Activated effector memory CD4-positive, alpha-beta T cell treated with anti-CD3 and anti-CD28 coated beads, Interleukin-2, amount 50 U/mL, for 16 hours (primary cell): ENCODE measurements at places on chromosomes 7 and 10.

- no peak for DNase-seq
Measured at GRCh38 chr10:90999512-91000172, 78.8 kb upstream of the ANKRD1 start.

DNA sequence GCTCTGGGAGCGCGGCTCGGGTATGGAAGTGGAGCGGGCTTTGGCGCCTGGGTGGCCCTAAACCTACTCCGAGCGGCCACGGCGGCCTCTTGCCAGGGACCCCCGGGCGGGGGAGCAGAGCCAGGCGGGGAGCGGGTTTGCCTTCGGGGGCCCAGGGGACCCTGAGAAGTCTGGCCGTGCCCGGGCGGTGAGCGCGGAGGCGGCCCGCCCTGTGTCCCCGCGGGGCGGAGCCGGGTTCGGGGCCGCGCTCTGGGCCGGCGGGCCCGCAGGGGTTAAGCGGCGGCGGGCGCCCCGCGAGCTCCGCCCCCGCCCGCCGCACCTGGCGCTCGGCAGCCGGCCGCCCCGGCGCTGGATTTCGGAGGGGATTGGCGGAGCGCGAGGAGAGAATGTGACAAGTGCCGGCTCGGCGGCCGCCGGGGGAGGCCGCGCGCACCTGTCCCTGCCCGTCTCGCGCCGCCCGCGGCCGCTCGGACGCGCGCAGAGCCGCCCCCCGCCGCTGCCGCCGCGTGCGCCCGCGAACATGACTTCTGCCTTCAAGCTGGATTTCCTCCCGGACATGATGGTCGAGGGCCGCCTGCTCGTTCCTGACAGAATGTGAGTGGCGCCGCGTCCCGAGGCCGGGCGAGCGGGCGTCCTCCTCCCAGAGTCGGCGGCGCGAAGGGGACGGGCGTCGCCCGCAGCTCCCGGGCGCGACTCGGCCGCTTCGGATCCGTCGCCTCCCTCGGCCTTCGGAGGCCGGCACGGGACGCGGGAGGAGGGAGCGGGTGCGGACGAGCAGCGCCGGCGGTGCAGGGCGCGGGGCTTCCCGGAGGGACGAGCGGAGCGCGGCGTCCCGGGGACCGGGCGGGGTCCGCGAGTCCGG, at the start of gene CELF2:
Gene CELF2 (plus strand): TSS at position 303 of the 862 bp plus-strand sequence. CDS start 218 bp downstream, at position 521.
- DNase-seq, result peak; percentile 83

DNA sequence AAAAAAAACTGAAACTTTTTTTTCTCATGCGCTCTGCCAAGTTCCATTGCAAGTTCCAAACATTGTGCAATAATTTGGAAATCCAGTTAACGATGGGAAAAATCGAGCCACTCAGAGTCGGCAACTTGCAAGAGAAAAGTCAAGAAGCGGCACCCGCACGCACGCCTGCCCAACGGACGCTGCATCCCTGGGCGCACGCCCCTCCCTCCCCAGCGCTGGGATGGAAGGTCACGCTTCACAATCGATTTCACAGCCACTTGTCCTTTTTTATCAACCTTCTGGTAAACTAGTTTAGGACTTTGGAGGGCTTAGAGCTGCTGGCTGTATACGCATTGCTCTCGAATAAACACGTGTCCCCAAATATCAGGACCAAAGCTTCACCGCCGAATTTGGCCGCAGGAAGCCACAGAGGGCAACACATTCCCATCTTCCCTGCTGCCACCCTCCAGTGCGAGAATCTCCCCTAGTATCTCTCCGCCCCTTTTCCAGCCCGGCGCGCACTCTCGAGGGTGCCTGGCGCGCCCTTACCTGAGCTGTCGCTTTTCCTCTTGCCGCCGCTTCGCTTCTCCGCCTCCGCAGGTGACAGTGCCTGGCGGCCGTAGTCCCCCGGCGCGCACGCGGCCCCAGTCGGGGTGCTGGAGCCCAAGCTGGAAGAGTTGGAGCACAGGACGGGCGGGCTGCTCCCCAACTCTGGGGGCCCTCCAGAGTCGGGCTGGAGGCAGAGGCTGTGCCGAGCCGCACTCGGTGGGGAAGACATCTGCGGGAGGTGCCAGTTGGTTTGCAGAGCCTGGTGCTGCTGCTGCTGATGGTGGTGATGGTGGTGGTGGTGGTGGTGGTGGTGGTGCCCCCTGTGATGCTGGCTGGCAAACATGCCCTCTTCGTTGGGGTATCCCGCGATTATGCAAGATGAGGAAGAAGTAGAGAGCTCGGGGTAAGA, 857 bp downstream of the MEOX2 start:
- no peak for DNase-seq

- DNase-seq, result peak; percentile 67
Measured at GRCh38 chr7:45028138-45028919, 28.3 kb downstream of the CCM2 start.

DNA sequence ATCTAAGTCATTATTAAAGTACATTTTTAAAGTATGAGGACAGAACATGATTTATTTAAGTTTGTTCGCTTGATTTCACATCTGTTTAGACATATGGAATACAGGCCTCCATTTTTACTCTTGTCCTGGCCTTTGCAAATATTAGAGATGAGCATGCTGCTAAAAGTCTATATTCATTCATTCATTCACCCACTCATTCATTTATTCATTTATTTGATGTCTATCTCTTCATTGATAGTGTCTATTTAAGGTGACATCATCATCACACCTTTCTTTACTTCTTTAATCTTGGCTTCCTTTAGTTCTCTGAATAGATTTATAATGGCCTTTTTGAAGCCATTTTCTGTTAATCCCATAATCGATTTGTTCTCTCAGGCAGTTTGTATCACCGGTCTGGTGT, 68.0 kb downstream of the THNSL1 start:
- no peak for DNase-seq

GRCh38 chr7:133517766-133518165, 264.9 kb downstream of the EXOC4 start:
- DNase-seq, result no peak

- DNase-seq, result no peak
Measured at GRCh38 chr10:13376746-13377145, 28.7 kb upstream of the SEPHS1 start.

GRCh38 chr7:125504848-125505247, 575.2 kb upstream of the POT1 start:
- DNase-seq, result no peak

DNA sequence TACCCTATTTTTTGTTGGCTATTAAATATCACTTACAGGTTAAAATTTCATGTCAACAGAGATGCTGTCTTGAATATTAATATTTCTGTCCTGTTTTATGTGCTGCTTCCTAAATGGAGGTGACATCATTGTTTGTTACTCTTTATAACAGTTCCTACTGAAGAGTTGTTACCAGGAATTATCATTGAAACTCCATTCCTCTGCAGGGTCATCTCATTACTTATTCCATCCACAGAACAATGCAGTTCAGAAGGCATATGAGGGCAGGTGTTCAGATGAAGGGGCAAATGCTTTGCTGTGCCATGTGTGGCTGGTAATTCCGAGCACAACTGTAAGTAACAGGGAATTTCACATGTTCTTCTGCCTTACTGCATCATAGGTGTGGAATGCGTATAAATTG, 113.4 kb downstream of the ANK3 start:
- no peak for DNase-seq

GRCh38 chr10:30207485-30208052, 141.5 kb downstream of the MTPAP start:
- no peak for DNase-seq

- no peak for DNase-seq
Measured at GRCh38 chr7:106693677-106694353, 32.9 kb upstream of the CCDC71L start.

GRCh38 chr7:100366411-100367250, 6.7 kb upstream of the PILRA start:
- no peak for DNase-seq

DNA sequence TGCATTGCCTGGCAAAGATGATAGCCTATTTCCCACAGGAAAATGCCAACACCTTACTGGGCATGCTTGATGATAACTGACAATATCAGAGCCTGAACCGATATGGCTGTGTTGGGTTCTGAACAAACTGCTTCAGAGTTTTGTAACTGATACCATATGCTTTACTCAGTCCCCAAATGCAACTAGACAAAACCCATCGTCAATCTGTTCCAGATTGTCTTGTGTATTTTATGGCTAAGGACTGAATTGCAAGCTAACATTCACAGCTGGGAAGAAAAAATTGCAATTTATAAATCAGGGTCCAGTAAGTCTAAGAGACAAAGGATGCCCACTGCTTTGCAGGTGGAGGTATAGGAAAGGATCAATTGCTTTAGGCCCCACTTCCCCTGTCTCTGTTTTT, 116.8 kb upstream of the WNT16 start:
- DNase-seq, result no peak

GRCh38 chr7:134991469-134992339, 5.4 kb downstream of the AGBL3 start:
- DNase-seq, result no peak

DNA sequence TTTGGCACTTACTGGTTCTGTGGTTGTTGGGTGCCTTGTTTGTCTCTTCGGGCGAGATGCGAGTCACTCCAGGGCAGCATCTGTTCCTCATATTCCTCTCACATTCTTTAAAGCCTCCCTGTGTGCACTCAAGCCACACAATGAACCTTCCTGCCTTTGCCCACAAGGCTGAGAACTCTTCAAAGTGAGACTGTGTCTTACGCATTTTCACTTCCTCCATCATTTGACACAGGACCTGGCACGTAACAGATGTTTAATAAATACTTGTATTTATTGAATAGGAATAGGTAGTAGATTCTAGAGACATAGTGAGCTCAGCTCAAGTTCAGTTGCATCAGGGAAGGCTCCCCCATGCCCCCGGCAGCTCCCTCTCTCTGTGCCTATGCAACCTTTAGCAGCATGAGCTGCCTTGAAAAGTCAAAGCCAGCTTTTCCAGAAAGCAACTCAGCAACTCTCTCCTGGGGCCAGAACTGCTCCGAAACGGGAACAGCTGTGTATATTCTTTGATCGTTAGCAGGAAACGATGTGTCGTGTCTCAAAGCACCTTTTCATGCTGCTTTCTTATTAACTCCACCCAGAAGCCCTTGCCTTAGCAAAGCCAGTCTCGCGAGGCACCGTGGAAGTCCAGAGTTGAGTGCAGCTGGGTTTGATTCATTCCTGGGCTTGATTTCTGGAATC, 97.5 kb downstream of the PFKFB3 start:
- DNase-seq, result peak; percentile 67

DNA sequence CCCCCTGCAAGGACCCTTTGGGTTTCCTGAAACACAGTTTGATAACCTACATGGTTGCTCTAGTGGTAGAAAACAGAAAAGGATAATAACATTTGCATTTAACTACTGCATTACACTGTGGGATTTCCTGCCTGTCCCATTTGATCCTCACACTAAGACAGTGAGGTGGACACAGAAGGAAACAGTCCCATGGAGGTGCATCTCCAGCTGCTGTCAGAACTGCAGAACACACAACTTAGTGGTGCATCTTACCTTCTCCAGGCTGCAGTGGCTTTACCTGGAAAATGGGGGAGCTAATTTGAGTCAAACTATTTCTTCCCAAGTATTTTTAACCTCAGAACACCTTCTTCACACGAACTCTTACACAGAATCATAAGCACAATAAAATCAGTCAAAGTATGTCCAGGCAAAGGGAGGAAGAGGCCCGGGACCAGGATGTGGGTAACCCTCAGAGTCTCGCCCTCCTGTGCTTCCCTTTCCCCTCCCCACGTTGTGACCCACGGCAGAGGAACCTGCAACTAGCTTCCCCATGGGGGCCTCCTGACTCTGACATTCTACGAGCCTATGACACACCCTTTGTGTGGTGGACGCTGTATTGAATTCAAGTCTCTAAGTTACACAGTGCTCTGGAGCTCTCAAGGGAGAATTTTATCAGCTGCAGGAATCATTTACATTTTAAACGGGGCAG, 33.7 kb downstream of the SCRN1 start:
- DNase-seq, result no peak

DNA sequence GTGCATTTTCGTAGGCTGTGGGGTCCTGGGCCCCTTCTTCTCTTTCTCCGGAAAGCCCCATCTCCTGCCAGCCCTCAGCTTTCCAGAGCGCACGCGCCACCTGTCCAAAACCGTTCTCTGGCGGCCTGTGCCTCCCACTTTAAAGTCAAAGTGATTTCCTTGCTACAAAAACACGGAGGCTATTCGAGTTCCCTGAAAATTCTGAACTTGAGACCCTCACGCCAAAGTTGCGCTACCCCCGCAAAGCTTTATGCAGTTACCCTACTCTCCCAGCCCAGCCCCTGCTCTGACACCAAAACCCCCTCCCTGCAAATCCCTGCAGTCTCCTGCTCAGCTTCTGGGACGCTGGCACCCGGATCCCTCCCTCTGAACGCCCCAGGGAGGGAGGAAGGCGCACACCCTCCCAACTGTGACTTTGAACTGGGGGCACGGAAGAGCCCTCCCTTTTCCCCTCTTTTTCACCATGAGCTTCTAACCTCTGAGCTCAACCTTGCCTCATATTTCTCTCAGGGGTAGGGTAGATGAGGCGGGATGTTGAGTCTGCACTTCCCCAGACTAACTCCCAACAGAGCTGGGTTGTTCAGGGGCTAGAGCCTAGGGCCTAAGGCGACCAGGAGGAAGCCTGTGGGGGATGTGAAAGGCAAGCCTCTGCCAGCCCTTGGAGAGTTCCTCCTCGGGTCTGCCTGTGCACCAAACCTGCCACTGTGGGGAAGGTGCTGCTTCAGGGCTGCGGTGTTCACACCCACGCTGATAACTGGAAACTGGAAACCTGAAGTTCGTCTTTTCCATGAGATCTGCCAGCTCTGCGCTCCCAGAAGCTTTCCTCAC, 2.7 kb upstream of the PAX4 start:
- no peak for DNase-seq

DNA sequence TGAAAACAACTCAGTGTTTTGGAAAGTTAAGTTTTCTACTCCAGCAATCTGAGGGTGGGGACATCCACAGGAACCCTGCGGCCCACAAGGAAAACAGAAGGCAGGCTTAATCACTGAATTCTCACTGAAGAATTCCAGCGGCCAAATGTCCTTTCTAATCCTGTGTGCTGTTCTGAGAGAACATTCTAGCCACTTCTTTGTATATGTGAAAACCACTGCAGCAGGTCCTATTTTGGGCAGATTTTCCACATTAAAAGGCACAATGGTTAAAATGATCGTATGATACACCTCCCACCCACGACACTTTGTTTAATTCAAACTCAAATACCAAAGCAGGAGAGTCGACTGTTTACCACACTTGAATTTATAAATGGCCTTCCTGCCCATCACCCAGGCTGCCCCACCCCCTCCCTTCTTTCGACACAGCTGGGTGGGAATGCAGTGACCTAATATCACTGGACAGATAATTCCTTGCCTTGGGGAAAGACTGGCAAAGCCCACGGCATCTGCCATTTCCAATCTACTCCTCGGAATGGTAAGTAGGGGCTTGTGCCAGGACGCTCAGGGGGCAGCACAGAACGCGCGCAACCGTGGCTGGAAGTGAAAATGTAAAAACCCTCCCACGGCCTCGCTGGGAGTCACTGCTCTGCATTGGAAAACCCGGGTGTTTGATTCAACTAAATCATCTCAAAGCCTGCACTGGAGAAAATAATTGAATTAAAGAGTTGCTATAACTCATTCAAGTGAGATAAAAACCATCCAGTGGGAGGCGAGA, 67.0 kb downstream of the CTBP2 start:
- peak; percentile 17 for DNase-seq
